Effector CD8-positive, alpha-beta T cell (primary cell): ENCODE measurements at places on chromosomes 6 and 20.
A peak's percentile ranks its signal among the peaks of the same experiment; 100 is the strongest.

DNA sequence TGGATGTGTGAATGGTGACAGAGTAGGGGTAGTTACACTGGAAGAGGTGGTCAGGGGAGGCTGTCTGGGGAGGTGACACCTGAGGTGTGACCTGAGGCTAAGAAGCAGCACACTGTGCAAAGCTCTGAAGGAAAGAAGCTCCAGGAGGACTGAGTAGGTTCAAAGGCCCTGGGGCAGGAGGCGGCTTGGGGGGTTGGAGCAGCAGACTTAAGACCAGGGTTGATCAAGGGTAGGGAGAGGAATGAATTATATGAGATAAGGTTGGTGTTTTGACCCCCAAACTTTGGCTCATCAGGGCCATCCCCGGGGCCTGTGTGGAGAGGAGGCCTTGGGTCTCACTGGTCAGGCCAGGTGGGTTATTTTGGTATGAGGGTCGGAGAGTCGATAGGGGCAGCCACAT is 166.1 kb downstream of the GRM4 start:
- no peak for DNase-seq

DNA sequence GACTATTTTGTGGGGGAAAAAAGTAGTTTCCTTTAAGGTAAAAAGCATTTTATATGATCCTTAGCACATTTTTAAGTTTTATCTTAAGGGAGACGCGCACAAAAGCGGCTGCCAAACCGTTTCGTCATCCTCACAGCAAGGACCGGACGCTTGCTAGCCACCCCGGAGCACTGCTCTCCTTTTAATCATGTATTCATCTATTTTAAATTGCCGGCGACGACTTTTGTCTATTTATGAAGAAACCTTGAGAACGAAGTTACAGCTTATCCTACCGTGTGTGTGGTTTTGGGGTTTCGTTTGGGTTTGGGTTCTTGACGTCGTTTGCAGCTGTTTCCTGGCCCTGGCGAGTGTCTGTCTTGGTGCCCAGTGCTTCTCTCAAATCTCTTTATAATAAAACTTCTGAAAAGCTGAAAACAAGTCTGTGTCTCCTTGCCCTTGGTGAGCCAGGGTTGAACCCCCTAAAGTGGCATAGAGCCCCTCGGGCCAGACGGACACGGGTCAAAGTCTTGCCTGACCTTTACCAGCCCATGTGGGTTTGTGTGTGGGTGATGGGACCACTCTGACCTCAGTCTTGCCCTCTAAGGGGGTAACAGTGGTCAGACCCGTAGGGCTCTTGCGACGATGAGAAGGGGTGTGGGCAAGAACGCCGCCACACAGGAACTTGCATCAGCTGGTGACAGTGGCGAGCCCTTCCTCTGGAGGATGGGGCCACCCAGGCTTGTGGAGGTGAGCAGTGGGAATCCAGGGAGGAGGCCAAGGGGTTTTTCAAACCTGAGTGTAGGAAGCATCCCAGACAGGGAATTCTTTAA is 117.6 kb downstream of the JPH2 start:
- peak; percentile 49 for DNase-seq

- DNase-seq: no peak
Observed at GRCh38 chr6:5778317-5778857, 228.3 kb downstream of the NRN1 start.

DNA sequence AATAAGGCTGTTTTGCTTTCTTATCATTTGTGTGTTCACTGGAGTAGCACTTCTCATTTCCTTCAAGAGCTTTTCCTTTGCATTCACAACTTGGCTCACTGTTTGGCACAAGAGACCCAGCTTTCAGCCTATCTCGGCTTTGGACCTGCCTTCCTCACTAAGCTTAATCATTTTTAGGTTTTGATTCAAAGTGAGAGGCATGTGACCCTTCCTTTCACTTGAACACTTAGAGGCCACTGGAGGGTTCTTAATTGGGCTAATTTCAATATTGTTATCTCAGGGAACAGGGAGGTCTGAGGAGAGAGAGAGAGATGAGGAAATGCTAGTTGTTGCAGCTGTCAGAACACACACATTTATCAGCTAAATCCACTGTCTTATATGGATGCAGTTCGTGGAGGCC is 82.9 kb upstream of the SCAF8 start:
- no peak for DNase-seq

DNA sequence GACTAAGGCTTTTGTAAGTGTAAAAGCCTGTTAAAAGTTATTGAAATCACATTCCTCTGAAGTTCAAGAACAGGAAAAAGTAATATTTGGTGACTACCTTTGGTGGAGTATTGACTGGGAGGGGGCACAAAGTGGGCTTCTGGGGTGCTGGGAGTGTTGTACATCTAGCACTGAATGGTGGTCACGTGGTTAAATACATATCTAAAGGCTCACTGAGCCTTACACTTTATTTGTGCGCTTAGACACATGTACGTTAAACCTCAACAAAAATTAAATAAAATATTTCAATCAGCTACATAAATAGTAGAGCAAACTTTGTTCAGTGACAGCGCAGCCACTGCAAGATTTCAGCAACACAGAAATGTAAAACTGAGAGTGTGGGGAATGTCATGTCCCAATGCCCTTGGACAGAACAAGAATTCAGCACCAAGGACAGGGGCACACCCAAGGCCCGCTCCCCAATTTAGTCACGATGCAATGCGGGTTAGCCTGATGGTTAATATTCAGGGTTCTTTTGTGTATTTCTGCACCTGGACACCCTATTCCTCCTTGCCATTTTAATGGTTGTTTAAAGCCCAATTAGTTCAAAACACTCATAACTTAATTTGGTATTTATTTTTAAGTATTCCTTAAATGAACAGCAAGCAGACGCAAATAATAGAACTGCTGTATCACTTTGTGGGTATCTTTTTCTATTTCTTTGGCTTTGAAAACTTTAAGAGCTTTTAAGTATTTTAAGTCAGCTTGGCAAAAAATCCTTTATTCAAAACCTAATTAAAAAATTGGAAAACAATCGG is 37.4 kb downstream of the ANGPT4 start:
- DNase-seq: no peak

DNA sequence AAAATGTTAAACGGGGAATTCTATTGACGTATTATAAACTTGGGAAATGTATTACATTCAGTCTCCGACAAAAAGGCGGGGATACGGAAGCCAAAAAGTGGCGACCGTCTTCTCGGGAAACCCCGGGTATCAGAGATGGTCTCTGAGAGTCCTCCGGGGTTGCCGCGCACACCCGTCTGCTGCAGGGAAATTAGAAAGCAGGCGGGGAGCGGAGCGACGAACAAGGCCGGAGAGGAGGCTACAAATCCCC is 1.5 kb downstream of the SALL4 start:
- DNase-seq: no peak

- DNase-seq: no peak
Observed at GRCh38 chr6:130161683-130162404, 60.9 kb downstream of the SAMD3 start.

DNA sequence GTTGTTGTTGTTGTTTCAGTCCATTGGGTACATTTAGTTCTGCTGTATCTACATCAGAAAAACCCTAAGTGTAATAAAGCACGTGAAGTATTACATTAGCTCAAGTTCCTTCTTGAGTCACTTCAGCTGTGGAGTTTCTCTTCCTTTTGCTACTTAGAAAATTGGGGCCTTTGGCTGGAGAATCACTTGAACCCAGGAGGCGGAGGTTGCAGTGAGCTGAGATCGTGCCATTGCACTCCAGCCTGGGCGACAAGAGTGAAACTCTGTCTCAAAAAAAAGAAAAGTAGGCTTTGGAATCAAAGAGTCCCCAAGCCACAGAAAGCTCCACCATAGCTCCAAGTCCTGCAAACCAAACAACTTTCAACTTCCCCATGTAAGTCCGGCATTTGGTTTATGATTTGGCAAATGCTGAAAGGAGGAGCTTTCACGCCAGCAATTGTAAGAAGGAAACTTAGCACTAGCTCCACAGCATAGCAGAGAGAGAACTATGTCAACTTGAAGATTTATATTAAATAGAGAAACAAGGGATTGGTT is 56.5 kb upstream of the RNF144B start:
- no peak for DNase-seq

- DNase-seq: no peak
Observed at GRCh38 chr6:14134211-14134910, 16.8 kb downstream of the CD83 start.

DNA sequence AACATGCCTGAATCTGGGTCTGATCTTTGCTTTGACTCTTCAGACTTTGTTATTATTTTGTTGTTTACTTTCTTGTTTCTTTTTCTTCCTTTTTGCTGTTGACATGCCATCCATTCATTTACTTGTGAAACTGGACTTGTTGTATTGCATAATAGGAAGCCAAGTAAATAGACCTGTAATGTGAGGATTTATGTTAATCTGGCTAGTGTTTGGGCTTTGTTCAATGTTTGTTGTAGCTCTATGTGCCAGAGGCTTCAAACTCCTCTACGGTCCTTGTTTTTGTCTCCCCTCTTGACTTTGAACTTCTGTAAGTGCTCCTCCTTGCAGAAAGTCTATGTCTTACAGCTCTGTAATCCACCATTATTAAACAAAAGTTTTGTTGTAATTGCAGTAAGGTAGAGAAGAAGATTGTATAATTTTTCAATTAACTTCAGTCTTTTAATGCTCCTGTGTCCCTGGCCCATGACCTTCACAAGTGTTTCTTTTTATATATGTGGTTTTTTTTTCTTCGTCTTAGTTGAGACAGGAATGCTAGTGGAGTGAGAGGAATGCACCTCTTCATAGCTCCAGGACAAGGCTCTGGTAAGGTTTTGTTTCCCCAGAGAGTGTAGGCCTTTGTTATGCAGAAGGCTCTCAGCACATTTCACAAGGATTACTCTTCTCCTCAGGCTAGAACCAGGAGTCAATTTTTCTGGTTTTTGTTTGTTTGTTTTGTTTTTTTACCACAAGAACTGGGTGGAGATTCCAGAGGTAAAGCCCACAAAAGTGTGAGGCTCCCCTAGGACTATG is 1061.8 kb upstream of the CITED2 start:
- no peak for DNase-seq

GRCh38 chr6:26309731-26310142 is 55.3 kb upstream of the BTN3A2 start:
- no peak for DNase-seq

GRCh38 chr6:145187491-145188206 is 547.7 kb downstream of the EPM2A start:
- no peak for DNase-seq
